NCI-H510A (cell line): ENCODE measurements at places on chromosomes 1 and 21.

- no peak for DNase-seq
These were observed 27.8 kb downstream of the HSD3B2 start for GRCh38 chr1:119442756-119443155.

- no peak for DNase-seq
These were observed 10.1 kb upstream of the HCRTR1 start for GRCh38 chr1:31607360-31607759.

GRCh38 chr1:51316846-51317120 is 13.6 kb downstream of the TTC39A start:
- no peak for DNase-seq

- DNase-seq = no peak
These were observed 1219.0 kb upstream of the ADGRL4 start for GRCh38 chr1:80225510-80225909.

DNA sequence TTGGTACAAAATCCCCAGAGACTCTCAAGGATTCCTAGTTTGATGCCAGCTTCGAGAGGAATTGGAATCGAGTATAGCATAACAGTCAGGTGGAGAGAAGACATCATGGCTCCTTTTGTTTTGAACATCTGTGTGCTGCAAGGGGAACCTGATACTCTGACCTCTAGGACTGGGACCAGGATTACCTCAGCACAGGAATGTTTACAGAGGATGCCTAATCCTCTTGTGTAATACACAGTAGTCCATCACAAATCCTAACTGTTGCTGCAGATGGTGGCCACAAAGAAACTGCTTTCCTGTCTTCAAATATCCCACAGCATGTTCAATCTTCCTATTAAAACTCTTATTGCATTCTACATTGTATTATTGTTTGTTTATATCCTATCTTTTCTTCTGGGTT is 111.8 kb upstream of the PRMT6 start:
- DNase-seq = no peak

DNA sequence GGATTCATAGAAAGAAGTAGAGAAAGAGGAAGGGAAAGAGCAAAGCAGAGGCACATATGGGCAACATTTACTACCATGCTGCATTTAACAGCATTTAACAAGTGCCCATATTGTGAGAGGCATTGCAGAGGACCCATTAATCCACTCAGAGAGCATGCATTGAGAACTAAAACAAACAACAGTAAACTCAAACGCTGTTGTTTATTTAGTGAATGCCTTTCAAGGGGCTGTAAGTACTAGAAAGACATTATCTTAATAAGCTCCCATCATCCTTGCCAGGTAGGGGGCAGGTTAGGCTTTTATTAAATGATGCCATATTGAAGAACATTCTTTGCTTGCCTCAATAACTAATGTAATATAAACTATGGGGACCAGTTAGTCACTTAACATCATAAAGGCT is 254.3 kb upstream of the DAB1 start:
- DNase-seq = peak; percentile 61

GRCh38 chr1:15757016-15757543 is 1.5 kb upstream of the FBLIM1 start:
- DNase-seq = no peak

DNA sequence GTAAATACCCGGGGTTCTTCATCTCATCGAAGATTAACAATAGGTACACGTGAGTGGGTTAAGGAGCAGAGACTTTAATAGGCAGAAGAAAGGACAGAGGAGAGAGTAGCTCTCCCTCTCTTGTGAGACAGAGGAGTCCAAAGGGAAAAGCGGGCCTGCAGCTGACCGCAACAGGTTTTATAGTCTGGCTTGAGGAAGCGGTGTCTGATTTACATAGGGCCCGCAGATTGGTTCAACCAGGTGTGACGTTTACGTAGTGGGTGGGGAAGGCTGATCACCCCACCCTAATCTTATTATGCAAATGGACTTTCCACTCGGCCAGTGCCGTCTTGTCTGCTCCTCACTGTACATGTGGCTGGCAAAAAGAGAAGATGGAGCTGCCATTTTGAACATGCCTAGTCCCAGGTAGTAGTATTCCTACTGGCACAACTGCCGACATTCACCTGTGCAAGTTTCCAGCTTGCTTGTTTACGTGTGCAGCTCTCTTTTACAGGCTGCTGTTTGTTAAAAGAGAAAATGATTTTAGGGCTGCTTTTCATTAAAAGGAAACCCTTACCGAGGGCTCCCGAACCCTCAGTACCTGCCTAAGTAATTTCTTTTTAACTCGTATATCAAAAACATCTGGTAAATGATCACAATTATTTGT is 10.6 kb downstream of the CDC14A start:
- no peak for DNase-seq

GRCh38 chr1:112337028-112337531 is 58.9 kb upstream of the CTTNBP2NL start:
- DNase-seq = no peak

- peak; percentile 62 for DNase-seq
These were observed 46.6 kb downstream of the FCRL5 start for GRCh38 chr1:157505481-157506272.

DNA sequence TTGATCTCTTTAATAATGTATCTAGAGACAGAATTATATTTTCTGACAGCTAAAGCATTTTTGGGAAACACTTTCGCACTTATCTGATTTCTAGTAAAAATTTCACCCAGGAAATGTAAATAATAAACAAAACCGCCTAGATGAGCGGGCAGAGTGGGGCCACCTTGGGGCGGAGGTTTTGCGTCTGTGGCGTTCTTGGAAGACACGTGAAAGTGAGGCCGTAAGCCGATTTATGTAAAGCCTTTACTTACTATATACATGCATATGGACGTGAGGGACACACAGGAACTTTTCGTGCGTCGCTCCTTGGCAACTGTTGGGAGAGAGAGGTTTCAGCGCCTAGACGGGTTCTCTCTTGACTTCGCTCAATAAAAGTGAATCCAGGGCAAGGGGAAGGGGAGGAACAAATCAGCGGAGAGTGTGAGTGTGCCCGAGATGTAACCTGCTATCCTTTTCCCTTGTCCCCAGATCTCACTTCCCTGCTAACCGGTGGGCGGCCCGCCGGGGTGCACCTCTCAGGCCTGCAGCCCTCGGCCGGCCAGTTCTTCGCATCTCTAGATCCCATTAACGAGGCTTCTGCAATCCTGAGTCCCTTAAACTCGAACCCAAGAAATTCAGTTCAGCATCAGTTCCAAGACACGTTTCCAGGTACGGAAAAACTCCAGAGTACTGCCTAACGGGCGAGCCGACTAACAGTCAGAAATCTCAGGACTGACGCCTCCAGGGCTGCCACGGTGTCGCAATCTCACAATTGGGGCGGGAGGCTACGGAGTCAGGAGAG is 1.7 kb downstream of the HLX start:
- no peak for DNase-seq

- no peak for DNase-seq
These were observed 65.3 kb downstream of the NIBAN1 start for GRCh38 chr1:184909019-184909418.

DNA sequence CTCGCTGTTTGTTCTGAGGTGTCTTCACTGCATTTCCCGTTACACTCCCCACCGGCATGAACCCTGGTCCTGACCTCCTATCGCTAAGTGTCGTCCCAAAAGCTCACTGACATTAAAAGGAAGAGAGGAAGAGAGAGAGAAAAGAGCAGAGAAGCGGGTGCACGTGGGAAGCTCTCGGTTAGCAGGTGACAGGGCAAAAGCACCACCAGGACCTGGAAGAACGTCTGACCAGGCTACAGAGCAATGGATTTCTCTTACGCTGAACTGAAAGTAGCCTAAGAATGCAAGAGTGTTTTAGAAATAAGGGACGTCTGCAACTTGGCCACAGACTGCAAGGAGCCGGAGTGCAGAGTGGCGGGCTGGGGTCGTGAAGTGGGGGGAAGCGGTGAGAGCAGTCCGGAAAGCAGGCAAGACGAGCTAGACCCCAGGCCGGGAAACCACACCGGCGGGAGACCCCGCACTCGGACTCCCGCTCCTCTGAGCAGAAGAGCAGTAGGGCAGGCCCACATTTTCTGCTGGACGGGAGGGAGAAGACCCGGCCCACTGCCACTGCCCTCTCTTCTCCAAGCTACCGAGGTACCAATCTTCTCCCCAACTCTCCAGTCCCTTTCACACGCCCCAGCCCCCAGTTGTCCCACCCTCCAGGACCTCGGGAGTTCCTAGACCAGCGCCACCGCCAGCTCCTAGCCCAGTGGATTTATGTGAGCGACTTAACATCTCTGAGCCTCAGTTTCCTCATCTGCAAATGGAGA is 8.3 kb upstream of the MPZL1 start:
- no peak for DNase-seq

- no peak for DNase-seq
These were observed 6.3 kb downstream of the BTG2 start for GRCh38 chr1:203311368-203312301.

- DNase-seq = no peak
These were observed 41.6 kb upstream of the NTPCR start for GRCh38 chr1:232908831-232909230.

DNA sequence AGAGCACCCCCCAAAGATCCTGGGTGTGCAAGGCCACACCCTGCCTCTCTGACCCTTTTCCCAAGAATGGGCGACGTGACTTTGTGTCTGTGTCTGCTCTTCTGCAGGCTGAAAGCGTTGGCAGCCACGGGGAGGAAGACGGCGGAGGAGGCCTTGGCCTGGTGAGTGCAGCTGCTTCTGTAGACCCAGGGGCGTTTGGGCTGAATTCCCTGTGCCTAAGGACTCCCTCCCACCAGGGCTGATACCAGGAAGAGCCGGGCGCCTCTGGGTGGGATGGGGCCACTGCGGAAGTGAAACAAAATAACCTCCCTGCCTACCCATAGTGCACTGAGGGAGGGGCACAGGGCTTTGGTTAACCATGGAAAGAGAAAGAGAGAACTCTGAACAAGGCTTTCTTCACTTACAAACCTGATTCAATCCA is 2.5 kb downstream of the UBASH3A start:
- DNase-seq = no peak

DNA sequence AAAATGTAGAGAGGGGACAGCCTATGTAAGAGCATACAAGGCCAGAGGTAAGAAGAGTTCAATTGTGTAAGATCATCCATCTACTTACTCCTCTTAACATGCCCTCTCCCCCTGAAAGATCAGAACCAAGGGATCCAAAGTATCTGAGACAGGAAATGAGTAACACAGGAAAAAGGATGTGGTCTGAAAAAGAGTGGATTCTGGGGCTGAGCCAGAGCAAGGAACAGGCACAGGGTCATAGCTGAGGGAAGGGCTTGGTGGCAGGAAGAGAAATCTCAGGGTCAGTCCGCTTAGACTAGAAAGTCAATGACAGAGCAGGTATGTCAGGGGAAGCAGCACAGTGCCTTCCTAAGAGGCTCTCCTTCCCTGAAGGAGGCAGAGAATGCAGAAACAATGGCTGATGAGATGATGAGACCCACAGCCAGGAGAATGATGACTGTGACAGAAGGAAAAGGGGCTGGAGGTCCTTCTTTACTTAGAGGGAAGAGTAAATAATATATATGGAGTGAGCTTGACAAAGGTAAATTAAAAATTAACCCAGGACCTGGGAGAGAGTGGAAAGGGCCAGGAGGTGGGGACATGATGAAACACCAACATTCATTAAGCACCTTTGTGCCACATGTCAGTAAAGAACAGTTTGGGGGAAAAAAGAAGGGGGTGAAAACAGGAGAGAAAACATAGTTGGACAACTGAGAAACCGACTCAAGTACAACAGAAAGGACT is 26.2 kb upstream of the A3GALT2 start:
- no peak for DNase-seq

GRCh38 chr1:180232521-180233043 is 2.5 kb downstream of the LHX4 start:
- no peak for DNase-seq

- DNase-seq = no peak
These were observed 17.0 kb downstream of the MARK1 start for GRCh38 chr1:220544901-220545303.

- no peak for DNase-seq
These were observed 146.6 kb upstream of the ADGRL2 start for GRCh38 chr1:81654147-81654546.

- DNase-seq = no peak
These were observed 102.5 kb downstream of the BCAR3 start for GRCh38 chr1:93578911-93579825.

DNA sequence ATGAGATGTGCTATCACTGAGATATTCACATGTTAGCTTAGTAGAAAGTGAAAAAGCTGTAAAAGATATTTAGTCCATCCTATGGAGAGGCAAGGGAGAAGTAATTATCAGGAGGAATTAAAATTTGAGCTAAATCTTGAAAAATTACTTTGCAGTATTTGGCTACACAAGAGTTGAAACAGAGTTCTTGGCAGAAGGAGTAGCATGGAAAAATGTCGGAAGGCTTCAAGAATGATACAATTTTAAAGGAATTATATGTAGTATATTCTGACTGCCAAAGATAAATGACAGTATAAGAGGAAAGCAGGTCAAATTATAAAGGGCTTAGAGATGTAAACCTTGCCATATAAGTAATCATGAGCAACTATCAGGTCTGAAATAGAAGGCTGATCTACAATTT is 518.9 kb downstream of the BRINP3 start:
- DNase-seq = no peak

DNA sequence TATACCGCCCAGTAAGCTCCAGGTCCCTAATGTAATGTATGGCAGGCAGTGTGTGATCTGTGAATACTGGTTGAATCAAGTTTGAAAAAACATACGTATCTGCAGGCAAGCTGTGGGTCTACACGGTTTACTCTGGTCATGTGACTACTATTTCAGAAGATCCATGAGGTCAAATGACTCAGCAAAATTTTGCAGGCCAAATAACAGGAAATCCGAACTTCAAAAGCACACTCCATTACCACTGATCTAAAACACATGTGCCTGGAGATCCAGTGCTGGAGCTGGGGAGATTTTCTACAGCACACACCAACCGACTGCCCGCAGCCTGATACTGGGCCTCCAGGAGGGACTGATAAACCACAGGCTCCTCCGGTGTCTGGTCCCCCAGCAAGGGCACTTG is 64.5 kb upstream of the SLC44A3 start:
- no peak for DNase-seq

DNA sequence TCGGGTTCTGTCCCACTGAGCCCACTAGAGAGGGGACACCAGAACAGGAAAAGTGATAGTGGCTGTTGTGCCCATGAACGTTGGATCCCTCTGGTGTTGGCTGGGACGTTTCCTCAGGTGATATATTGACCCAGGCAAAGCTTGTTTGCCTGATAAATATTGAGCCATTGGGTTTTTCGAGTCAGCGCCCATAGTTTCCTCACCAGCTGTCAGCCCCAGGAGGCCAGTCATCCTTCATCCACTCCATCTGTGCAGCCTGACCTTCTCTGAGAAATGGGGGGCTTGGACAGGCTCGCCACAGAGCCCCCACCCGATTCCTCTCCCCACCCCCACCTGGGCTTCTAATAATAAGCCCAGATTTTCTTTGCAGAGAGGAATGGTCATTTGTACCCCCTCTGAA is 13.3 kb downstream of the DISP3 start:
- DNase-seq = no peak
